ENCODE measurements at places on chromosomes 11 and 22.

- peak; percentile 25 for DNase-seq
These were observed 191.1 kb upstream of the KIRREL3 start for GRCh38 chr11:127191689-127192088.

- no peak for DNase-seq
These were observed 41.0 kb downstream of the C11orf58 start for GRCh38 chr11:16779436-16779835.

GRCh38 chr22:32475468-32476010 lies 928 bp downstream of the FBXO7 start:
- DNase-seq = peak; percentile 57

DNA sequence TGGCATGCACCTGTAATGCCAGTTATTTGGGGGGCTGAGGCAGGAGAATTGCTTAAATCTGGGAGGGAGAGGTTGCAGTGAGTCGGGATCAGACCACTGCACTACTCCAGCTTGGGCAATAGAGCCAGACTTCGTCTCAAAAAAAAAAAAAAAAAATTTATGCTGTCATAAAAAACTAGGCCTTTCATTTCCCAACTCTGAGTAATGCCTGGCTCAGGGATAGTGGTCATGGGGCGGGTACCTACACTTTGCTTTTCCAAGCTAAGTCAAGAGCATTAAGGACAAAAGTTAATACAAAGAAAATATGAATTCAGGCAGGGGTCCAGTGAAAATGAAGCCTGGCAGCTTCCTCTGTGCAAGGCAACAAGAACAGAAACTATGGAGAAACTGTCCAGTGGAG lies 16.3 kb downstream of the CPSF7 start:
- DNase-seq = no peak

DNA sequence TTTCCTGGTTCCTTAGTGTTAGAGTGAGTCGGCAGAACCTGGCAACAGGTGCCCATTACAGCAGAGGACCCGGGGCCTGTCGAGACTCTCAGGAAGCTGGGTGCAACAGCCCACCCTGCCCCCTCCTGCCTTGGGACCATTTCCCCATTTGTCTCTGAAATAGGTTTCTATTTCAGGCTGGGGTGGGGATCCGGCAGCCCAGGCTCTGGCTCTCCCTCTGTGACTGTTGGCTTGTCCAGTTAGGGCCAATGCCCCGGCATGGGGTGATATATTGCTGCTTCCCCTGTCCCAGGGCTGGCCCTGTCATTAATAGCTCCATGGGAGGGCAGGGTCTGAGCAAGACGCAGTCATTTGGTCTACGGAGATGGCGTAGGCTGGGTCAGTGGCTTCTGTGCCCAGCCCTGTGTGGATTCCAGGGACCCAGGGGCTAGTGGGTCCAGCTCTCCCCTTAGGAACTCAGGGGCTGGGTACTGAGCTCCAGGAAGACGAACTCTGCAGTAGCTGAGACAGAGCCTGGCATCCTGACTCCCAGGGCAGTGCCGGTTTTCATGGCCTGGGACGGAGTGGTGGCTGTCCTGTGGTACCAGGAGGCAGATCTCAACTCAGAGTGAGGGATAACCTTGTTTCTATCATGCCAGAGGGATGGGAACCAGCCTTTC lies 2.7 kb downstream of the P2RY6 start:
- no peak for DNase-seq

- peak; percentile 35 for DNase-seq
These were observed 428 bp downstream of the CDKN1C start for GRCh38 chr11:2885017-2885677.

- peak; percentile 80 for DNase-seq
These were observed 67.0 kb downstream of the FANCF start for GRCh38 chr11:22558664-22559063.

- DNase-seq = no peak
These were observed 130.8 kb downstream of the HIPK3 start for GRCh38 chr11:33387996-33388395.

GRCh38 chr11:77775936-77776335 lies 44.6 kb downstream of the RSF1 start:
- DNase-seq = no peak

- no peak for DNase-seq
These were observed 547.3 kb upstream of the LRRC4C start for GRCh38 chr11:42006766-42007165.

DNA sequence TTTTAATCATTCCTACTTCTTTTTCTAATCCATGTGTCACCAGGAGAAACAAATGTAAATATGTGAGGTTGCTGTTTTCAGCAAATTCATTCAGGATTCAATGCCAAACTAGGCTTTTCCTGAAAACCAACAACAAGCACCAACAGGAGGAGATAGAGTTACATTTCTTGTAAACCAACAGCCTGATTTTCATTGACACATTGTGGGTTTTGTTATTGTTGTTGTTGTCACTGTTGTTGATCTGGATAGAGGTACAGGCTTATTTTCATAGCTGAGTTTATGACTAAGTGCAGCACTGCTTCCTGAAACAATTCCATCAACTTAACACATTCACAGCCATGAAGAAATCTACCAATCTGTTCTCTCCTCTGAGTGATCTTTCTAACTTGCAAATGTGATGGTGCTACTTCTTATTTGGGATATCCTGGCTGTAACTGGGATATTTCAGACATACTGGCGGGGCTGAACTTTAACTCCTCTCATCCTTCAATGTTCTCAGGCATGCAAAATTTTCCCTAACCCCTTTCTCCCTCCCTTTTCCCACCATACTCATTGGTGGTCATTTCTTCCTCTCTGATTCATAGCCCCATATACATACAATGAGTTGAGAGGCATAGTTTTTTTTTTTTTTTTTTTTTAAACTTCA lies 65.5 kb downstream of the ME3 start:
- DNase-seq = no peak

GRCh38 chr11:26026078-26026477 lies 305.9 kb upstream of the ANO3 start:
- DNase-seq = no peak

- peak; percentile 20 for DNase-seq
These were observed 61.6 kb upstream of the PTPN5 start for GRCh38 chr11:18853086-18853720.

GRCh38 chr22:46013460-46014416 lies 36.8 kb upstream of the WNT7B start:
- no peak for DNase-seq

DNA sequence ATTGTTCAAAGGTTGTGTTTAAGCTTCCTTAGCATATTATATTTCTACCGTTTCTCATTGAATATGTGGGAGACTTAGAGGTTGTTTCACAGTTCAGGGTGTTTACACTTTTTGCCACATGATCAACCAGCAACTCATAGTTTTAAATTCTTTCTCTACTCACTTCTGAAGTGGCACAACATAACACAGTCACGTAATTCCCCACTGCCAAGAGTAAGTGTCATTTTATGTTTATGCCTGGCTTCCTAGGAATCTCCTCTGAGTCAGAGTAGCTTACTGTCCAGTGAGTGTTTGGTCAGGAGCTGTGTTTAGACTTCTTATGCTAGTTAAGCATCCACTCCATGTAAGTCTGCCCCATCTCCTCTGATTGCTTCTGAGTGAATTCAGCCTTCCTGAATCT lies 520.8 kb upstream of the KIRREL3 start:
- no peak for DNase-seq

DNA sequence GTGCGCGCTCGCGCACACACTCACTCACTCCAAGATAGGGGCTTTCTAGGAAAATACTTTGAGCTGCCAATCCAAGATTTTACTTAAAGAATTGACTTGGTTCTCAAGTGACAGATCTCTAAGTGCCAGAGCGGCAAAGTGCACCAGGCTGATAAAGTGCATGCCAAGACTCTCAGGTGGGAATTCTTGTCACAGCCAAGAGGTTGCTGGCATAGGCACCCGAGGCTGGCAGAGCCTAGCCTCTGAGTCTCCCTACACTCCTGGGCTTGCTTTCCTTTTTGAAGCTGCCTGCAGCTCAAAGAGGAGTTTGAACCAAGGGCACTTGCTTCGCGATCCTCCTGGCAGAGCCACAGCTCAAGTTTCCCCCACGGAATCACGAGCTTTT lies 2.5 kb upstream of the ADM start:
- DNase-seq = no peak

DNA sequence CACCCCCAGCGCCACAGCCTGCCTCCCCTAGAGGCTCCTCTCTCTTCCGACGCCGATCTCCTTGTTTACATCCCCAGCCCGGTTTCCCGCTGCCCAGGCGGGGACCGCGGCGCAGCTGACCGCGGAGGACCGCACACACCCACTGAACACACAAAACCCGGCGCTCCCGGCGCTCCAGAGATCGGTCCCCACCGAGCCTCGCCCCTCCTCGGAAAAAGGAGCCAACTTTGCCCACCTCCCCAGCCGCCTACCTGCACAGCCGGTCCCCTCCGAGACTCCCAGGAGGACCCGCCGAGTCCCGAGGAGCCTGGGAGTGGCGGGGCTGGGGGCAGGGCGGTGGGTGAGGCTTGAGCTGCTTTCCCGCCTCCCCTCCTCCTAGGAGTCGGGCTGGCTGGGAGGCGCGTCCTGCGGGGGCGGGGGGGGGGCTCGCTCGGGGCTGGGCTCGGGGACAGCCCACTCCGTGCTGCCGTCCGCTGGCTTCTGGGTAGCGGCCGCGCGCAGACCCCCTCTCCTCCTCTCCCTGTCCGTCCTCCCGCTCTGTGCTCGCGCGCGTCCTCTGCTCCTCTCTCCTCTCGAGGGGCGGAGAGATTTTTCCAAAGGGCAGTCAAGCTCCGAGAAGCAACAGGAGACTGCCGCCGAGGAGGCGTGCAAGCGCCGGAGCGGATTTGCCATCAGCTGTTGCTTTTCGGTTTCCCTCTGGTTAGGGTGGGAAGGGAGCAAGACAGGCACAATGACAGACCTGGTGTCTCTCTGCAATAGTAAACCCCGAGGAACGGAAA lies at the start of gene FXYD6:
Gene FXYD6, minus strand, starts transcription at position 318 of the 779 bp plus-strand sequence. CDS start 33,882 bp downstream, outside the sequence.
- peak; percentile 85 for DNase-seq

GRCh38 chr11:14248580-14248981 lies 110.4 kb downstream of the RRAS2 start:
- no peak for DNase-seq

DNA sequence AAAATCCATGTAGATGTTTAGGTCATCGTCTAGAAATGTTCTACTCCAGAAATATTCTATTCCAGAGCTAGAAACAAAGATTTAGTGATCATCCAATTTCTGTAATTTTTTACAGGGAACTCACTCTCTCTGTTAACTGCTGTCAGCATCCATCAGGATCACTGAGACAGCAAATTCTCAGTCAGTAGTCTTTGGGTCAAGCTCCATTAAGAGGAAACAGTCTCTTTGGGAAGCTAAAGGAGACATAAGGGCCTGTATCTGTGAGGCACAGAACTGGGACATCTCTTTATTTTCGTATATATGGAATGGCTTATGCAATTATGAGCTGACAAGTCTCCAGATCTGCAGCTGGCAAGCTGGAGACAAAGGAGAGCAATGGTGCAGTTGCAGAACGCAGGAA lies 48.3 kb downstream of the PIK3C2A start:
- DNase-seq = no peak

- no peak for DNase-seq
These were observed 10.3 kb downstream of the PIK3C2A start for GRCh38 chr11:17197431-17197898.

DNA sequence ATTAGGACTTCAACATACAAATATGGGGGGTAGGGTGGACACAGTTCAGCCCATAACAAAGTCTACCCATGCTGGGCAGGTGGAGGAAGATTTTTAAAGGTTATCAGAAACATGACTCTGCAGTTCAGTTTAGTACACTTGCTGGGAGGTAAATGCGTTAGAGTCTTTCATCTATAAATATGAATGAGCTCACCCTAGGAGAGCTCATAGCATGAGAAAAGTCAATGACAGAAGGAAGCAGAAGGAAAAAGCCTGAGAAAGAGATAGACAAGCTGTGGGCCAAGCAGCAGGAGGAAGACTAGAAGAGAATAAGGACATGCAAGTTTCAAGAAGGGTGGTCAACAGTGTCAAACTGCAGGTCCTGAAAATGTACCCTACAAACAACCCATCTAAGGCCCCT lies 27.0 kb upstream of the FSHB start:
- no peak for DNase-seq

DNA sequence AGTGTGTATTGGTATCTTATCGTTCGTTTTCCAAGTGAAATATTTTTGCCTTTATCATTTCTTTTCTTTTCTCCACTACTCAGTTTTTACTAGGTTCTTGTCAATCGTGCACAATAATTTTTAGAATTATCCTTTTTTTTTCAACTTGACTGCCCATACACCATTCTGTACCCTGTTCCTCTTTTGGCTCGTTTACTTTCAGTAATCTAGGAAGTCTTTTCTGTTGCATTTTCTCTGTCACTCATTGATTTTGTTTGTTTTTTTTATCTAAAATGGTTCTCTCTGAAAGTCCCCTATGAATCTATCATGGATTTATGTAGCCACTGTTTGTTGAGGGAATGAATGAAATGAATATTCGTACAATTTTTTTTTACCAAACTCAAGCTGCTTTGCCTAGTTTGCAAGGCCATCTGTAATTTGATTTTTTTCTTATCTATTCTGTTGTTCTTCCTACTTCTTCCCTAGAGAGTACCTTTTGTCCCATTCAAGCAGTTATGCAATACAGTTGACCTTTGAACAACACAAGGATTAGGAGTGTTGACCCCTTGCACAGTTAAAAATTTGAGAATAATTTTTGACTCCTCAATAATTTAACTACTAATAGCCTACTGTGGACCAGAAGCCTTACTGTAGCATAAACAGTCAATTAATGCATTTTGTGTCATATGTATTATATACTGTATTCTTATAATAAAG lies 166.3 kb downstream of the TMEM135 start:
- no peak for DNase-seq

GRCh38 chr11:48090174-48090573 lies 109.8 kb downstream of the PTPRJ start:
- no peak for DNase-seq

GRCh38 chr11:106216281-106216680 lies 138.8 kb downstream of the AASDHPPT start:
- DNase-seq = no peak

DNA sequence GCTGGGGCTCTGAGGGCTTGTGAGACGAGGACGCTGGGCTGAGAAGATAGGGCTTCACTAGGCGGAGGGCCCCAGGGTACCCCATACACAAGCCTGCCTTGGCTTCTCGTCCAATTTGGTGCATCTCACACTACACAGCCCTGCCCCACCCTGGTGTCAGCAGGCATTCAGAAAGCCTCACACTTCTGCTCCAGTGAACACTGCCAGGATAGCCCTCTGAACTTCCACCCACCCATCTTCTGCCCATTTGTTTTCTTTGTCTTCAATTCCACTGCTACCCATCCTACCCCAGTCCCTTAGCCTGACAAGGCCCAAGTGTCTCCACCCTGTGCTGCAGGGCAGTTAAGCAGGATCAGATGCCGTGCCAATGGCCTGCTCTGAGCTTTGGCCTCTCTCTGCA lies 1.9 kb upstream of the BUD13 start:
- no peak for DNase-seq

DNA sequence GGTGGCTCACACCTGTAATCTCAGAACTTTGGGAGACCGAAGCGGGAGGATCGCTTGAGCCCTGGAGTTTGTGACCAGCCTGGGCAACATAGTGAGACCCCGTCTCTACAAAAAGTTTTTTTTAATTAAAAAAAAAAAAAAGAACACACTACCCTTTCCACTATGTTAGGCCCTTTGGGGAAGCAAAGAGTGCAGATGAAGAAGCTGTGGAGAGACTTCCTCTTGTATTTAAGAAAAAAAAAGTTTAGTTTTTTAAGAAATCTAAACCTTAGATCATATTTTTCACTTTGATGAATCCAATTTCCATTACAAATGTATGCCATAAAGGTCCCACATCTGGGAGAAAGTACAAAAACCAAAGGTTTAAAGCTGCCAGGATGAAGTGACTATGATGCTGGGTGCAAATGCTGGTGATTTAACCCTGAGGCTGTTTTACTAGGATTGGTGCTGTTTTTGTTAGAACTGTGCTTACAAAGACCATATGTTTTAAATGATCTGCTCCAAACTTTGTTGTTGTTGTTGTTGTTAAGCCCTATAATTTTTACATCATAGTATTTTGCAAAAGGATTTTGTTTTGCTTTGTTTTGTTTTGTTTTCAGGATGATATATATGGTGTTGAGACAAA lies 28.9 kb upstream of the ACER3 start:
- DNase-seq = no peak
